Heart right ventricle (tissue), 16 donors: ENCODE measurements at places on chromosomes 2 and 18. TPM values are rescaled to one million over a fixed set of nuclear protein-coding genes. Genes with fewer than 3 reads are reported as not detected.
A peak's percentile ranks its signal among the peaks of the same experiment; 100 is the strongest.

DNA sequence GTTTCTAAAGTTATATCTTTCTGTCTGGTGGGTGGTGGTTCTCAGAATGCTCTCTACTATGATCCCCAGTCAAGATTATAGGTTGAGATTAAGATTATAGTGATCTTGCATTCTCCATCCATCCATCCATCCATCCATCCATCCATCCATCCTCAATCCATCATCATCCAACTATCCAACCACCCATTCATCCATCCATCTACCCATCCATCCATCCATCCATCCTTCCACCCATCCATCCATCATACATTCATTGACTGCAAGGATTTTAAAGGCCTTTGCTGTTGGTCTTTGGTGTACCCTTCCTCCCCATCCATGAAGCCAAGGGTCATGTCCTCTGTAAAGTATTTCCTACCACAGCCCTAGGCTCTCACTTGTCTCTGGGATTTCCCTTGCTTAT is 13.1 kb downstream of the GLI2 start:
- DNase-seq: no peak

- no peak for DNase-seq
Measured at GRCh38 chr2:27130396-27130795, 4.0 kb downstream of the PREB start.

DNA sequence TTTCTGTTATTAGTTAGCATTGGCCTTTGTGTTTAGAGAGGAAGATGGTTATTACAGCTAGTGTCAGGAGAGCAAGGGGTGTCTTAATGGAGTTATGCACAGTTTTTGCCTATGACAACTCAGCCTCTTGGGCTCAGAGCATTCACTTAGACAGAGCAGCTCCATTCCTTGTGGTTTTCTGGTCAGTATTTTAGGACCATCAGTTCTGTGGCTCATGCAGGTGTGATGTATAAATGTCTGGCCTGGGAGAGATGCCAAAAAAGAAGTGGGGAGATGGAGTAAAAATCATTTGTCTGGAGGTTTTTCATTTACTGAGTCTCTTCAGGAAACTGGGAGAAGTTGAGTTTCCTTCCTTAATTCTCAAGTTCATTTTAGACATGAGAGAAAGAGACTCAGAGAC is 79.7 kb downstream of the PRKCE start:
- DNase-seq: no peak

GRCh38 chr18:50444539-50444938 is 69.7 kb downstream of the SKA1 start:
- no peak for DNase-seq

- DNase-seq: peak; percentile 1
Measured at GRCh38 chr2:120775194-120775593, 39.5 kb downstream of the GLI2 start.

DNA sequence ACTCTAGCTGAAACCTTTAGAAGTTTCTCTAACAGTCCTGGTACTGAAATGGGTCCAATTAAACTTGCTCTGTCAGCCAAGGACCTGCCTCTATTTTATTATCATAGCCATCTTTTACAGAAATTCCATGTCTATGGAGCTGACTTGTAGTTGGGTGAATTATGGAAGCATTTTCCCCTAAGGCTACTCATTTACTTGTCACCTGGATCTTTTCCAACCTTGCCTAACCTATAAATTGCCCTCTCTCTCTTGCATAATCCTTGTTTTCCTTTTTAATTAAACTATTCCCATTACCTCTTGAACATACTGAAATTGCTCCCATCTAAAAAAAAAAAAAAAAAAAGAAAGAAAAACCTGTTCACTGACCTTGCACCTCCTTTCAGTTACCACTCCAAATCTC is 74.6 kb upstream of the DOK6 start:
- no peak for DNase-seq

GRCh38 chr2:3008561-3008960 is 369.1 kb downstream of the EIPR1 start:
- DNase-seq: no peak

- DNase-seq: no peak
Measured at GRCh38 chr2:142008135-142008744, 122.6 kb downstream of the LRP1B start.

DNA sequence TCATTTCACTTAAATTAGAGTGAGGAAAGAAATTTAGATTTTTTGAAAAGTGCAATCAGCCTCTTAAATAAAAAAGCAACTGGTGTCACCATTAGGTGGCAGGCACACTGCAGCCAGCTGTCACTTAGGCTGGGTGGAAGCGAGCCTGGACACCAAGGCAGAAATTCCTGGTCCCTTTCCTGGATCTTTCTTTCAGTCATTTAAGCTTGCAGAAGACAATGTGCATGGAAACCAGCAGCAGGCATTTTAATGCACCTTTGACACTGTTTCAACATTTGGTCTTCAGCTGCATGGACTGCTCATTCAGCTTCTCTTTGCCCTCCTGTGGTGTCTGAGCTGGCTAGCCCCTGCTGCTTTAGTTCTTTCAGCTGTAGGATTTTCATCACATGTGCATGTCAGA is 61.0 kb downstream of the AQP4 start:
- no peak for DNase-seq

DNA sequence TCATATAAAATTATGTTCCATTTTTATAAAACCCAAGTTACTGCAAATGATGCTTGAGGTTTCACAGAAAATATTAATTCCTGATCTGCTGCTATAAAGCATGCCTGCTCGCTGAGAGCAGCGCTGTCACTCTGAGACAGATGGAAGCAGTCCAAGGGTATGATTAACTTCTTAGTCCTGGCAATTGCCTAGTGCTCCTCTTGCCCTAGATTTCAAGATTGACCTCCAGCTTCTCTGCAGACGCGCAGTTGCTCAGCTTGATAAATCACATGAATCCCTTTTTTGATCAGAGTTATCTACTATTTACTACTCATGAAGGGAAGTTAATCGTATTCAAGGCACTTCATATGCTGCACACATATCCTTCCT is 154.6 kb upstream of the REV1 start:
- no peak for DNase-seq

- no peak for DNase-seq
Measured at GRCh38 chr2:154710685-154711084, 12.2 kb downstream of the KCNJ3 start.

DNA sequence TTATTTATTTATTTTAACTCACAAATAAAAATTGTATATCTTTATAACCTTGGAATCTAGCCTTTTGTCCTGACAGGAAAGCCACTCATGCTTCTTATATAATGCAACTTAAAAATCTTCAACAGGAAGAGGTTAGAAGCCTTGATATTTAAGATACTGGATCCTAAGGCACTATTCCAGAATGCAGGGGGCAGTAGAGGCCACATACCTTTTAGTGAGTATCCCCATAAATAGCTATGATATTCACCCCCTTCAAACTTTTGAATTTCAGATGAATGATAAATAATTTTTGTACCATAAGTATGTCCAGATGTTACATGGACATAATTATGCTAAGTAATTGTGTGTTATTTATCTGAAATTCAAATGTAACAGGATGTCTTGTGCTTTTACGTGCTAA is 592.7 kb upstream of the VRK2 start:
- DNase-seq: no peak

The UGT1A9 gene
- total RNA-seq: not detected

The BMP10 gene
- not detected for total RNA-seq

The DPP10 gene
- 0.15 TPM for total RNA-seq

The CD8B2 gene
- not detected for total RNA-seq

The OR6B2 gene
- not detected for total RNA-seq

The SH3YL1 gene
- total RNA-seq: 8.6 TPM

The SERPINB12 gene
- total RNA-seq: not detected

The GAD1 gene
- total RNA-seq: not detected

The CABLES1 gene
- 1.2 TPM for total RNA-seq

The PLEK gene
- total RNA-seq: 3.6 TPM

The EML6 gene
- total RNA-seq: 1.5 TPM

The CPS1 gene
- 2.9 TPM for total RNA-seq

The ALPI gene
- not detected for total RNA-seq

The CPLX4 gene
- total RNA-seq: not detected

The REG1B gene
- total RNA-seq: not detected
